Neural crest cell (in vitro differentiated cells): ENCODE measurements at places on chromosomes 7 and 10. TPM values are rescaled to one million over a fixed set of nuclear protein-coding genes. Genes with fewer than 3 reads are reported as not detected.
A peak's percentile ranks its signal among the peaks of the same experiment; 100 is the strongest.

- peaks cover 43% of the 10 kb centered on the region for H3K4me1 ChIP-seq
- H3K27me3 ChIP-seq: no peaks in the 10 kb centered on the region
- no peak overlapping the region for H3K4me3 ChIP-seq
- no peaks in the 10 kb centered on the region for H3K36me3 ChIP-seq
Measured at GRCh38 chr10:21144047-21144446, 246.9 kb upstream of the NEBL start.

DNA sequence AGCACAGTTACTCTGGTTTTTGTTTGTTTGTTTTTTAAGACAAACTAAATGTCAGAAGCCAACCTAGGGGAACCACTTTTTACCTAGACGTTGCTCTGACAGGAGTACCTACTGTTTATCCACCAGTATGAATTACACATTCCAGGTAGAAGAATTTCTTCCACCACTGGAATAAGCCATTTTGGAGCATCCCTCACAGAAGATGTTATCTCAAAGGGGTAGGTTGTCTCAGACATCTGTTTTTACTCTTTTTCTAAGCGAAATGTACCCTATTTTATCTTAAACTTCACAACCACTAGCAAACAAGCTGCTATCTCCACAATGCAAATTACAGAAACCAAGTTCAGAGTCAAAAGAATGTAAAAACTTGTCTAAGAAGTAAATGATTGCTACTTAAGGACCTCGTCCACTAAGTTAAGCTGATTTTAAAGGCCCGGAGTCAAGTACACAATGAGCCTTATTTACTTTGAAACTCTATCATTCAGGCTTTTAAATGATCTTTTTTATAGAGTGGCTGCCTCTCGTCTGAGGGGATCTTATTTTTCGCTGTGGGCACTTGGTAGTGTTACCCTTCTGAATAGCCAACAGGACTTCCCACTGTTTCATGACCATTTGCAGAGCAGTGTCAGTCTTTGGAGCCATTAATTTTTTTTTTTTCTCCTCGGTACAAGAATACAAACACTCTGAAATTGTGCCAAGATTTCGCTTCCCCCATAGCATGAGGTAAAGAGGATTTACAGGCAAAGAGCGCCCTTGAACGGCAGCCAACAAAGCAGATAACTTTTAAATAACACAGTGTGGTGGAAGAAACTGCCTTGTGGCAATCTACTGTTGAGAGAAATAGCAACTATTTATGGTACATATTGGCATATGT, 15.7 kb upstream of the ARMC3 start:
- no peaks in the 10 kb centered on the region for H3K4me1 ChIP-seq
- peaks cover 5% of the 10 kb centered on the region for H3K36me3 ChIP-seq
- H3K27me3 ChIP-seq: no peaks in the 10 kb centered on the region
- no peak for DNase-seq
- no peak overlapping the region for H3K4me3 ChIP-seq

GRCh38 chr10:22723783-22724182, 9.4 kb upstream of the PIP4K2A start:
- DNase-seq: no peak
- H3K4me3 ChIP-seq: no peak overlapping the region
- H3K27me3 ChIP-seq: peaks cover 6% of the 10 kb centered on the region
- H3K36me3 ChIP-seq: no peaks in the 10 kb centered on the region
- no peak overlapping the region for H3K27ac ChIP-seq

DNA sequence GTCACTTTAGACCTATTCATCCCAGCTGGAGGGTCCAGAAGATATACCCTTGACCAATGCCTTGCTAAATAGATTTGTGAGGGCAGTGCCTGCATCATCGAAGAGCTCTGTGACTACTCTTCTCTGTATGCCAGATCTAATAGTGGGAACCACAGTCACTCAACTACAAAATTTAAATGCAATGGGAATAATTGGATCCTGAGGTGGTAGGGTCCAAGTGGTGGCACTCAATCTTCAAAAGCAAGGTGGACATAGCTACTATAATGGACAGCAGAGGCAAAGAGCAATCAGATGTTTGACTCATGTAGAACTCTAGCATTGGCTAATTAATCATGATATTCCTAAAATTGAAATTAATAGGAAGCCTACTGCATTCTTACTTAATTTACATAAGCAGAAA, 554.3 kb upstream of the GRM3 start:
- DNase-seq: no peak
- H3K4me1 ChIP-seq: no peaks in the 10 kb centered on the region
- peaks cover 6% of the 10 kb centered on the region for H3K36me3 ChIP-seq

DNA sequence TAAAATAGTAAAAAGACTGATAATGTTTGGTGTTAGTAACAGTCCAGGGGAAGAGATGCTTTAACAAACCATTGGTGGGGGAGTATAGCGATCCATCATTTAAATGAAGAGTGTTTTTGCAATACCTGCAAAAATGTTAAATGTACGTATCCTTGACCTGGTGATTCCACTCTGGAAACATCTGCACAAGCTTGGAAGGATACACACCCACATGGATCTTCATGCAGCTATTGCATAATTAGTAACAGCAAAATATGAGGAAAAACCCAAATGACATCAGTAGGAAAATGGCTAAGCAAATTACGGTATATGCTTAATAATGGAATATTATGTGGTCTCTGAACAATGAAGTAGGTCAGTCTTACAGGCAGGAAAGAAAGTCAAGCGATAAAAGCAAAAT, 20.5 kb downstream of the WNT2 start:
- no peaks in the 10 kb centered on the region for H3K27me3 ChIP-seq
- H3K4me1 ChIP-seq: peaks cover 6% of the 10 kb centered on the region
- H3K36me3 ChIP-seq: peaks cover 2% of the 10 kb centered on the region
- no peak overlapping the region for H3K4me3 ChIP-seq
- H3K27ac ChIP-seq: no peak overlapping the region

DNA sequence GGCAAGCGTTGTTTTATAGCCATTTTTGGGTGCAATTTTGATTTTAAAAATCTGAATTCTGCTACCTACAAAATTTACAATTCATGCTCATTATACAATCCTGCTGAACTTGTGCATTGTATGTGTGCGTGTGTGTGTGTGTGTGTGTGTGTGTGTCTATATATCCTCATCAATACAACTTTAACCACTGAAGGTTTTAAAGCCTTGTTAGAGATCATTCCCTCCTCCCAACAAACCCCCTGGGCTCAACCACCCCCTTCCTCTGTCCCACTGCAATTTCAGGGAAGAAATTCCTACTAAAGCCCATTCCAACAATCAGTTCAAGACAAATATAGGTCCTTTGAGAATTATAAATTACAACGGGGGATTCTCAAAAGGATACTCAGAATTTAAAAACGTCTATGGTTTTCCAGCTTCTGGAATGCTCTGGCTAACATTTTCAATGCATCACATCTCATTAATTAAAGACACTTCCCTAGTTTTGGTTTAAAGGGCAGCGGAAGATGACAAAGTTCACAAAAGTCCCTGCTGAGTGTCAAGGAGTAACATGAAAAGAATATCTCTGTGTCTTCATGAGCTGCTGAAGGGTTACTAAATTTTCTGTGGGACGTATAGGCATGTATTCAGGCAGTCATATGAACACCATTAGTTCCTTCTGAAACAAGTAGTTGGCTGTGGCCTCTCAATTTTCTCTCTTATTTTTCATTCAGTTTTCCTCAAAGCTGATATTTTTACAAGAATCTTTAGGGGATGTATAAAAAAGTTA, 889 bp upstream of the SEMA3A start:
- no peaks in the 10 kb centered on the region for H3K36me3 ChIP-seq
- DNase-seq: no peak
- peaks cover 49% of the 10 kb centered on the region for H3K4me1 ChIP-seq
- H3K27me3 ChIP-seq: no peaks in the 10 kb centered on the region

DNA sequence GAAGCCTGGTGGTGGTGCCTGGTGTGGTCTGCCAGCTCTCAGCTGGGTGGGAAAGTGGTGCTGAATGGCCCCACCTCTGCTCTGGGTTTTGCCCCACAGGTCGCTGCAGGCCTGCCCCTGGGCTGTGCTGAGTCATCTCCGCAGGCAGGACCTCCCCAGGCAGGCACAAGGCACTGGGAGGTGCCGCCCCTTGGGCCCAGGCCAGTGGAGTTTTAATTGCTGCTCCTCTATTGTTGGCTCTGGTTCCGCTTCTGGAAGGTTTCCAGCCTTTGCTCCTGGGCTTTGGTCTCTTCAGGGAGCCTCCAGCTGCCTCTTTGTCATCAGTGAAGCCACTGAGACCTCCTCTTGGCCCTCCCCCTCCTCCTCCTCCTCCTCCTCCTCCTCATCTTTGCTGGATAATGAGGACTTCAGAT, 180.3 kb upstream of the GRB10 start:
- no peak overlapping the region for H3K27ac ChIP-seq
- no peak for DNase-seq

- no peaks in the 10 kb centered on the region for H3K27me3 ChIP-seq
- peaks cover 22% of the 10 kb centered on the region for H3K4me1 ChIP-seq
- H3K27ac ChIP-seq: peak overlapping the region; percentile 92
- H3K4me3 ChIP-seq: no peak overlapping the region
- peak; percentile 46 for DNase-seq
Measured at GRCh38 chr10:126842836-126843235, 62.4 kb upstream of the DOCK1 start.

- peaks cover 31% of the 10 kb centered on the region for H3K27me3 ChIP-seq
- H3K36me3 ChIP-seq: no peaks in the 10 kb centered on the region
- no peak for DNase-seq
- no peak overlapping the region for H3K27ac ChIP-seq
Measured at GRCh38 chr7:67618556-67619162, 622.0 kb downstream of the TYW1 start.

DNA sequence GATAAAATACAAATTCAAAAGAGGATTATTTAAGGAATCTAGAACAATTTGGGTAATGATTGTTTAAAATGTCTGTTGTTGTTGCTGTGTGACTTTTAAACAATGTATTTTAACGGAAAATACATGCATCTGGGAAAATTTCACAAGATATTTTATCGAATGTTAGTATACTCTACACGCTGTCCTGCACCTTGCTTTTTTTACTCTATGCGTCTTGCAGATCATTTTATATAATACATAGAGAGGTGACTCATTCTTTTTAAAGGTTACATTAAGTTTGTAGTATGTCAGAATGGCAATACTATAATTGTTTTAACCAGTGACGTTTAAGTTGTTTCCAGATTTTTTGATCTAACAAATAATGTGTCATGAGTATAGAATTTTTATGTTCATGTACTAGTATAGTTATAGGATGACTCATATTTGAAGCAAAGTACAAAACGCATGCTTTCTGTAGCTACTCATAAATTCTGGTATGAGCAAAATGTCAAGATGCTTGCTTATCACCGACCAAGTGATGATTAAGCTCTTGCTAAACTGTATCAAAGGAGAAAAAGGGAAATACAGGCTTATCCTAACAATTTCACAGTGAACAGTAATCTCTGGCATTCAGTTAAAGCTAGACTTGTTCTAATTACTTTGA, 4.9 kb downstream of the DKK1 start:
- no peaks in the 10 kb centered on the region for H3K36me3 ChIP-seq
- H3K27me3 ChIP-seq: peaks cover 35% of the 10 kb centered on the region
- H3K4me1 ChIP-seq: peaks cover 17% of the 10 kb centered on the region
- no peak overlapping the region for H3K4me3 ChIP-seq
- H3K27ac ChIP-seq: no peak overlapping the region

GRCh38 chr7:78434281-78434680, 635.7 kb downstream of the PHTF2 start:
- H3K27ac ChIP-seq: no peak overlapping the region
- no peak overlapping the region for H3K4me3 ChIP-seq
- no peaks in the 10 kb centered on the region for H3K27me3 ChIP-seq
- no peak for DNase-seq
- no peaks in the 10 kb centered on the region for H3K36me3 ChIP-seq
- H3K4me1 ChIP-seq: no peaks in the 10 kb centered on the region

DNA sequence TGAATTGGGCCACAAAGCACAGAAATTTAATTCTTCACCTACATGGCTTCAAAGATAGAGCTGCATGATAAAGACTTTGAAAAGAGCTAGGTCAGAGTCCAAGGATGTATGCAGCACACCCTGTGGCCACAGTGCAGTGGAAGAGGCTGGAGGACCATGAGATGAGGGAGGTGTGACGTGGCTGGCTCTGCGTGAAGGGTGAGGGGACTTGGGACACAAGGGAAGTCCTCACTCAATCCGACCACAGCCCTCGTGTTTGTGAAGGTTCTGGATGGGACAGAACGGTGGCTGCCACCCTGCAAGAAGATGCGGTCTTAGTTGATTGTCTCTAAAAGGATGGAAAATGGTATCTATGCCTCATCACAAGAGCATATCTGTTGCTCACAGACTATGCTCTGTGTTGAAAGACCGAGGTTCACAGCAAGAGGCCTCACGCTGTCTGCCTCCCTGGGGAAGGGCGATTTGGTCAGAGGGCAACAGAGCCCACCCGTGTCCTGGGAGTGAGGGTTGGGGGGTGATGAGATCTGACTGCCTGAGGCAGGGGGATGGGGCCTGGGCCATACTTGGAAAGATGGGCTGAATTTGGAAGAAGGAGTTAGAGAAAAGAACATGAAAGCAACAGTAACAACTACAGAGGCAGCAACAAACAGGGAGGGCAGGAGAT, 174.4 kb upstream of the SHH start:
- H3K27ac ChIP-seq: no peak overlapping the region
- H3K27me3 ChIP-seq: no peaks in the 10 kb centered on the region
- no peaks in the 10 kb centered on the region for H3K4me1 ChIP-seq
- H3K36me3 ChIP-seq: no peaks in the 10 kb centered on the region
- DNase-seq: no peak

Gene FFAR4
- total RNA-seq: 0.09 TPM in 1 of 2 replicates, not detected in the other

Gene SLC39A12
- total RNA-seq: not detected in 2 replicates

Gene TMEM178B
- total RNA-seq: 19.7 and 22.1 TPM in 2 replicates

Gene AKR1B15
- total RNA-seq: not detected in 2 replicates

Gene NKX2-3
- total RNA-seq: not detected in 2 replicates

Gene TMEM184A
- not detected in 2 replicates for total RNA-seq

Gene ENTPD1
- total RNA-seq: 0.27 and 0.37 TPM in 2 replicates

Gene PNLIP
- total RNA-seq: not detected in 2 replicates

Gene MRPS33
- 48.6 and 50.8 TPM in 2 replicates for total RNA-seq
